CD4-positive, alpha-beta T cell treated with Interferon alpha-2 for 1 hour (primary cell): ENCODE measurements at places on chromosomes 1 and 21.
A peak's percentile ranks its signal among the peaks of the same experiment; 100 is the strongest.

- no peak for DNase-seq
Observed at GRCh38 chr1:75765697-75766355, 20.2 kb upstream of the RABGGTB start.

DNA sequence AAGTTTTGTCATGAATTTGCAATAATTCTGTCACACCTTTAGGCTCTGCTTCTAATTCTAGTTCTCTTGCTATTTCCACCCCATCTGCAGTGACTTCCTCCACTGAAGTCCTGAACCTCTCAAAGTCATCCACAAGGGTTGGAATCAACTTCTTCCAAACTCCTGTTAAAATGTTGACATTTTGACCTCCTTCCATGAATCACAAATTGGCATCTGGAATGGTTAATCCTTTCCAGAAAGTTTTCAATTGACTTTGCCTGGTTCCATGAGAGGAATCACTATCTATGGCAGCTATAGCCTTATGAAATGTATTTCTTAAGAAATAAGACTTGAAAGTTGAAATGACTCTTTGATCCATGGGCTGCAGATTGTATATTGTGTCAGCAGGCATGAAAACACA lies 19.7 kb upstream of the SFT2D2 start:
- no peak for DNase-seq

DNA sequence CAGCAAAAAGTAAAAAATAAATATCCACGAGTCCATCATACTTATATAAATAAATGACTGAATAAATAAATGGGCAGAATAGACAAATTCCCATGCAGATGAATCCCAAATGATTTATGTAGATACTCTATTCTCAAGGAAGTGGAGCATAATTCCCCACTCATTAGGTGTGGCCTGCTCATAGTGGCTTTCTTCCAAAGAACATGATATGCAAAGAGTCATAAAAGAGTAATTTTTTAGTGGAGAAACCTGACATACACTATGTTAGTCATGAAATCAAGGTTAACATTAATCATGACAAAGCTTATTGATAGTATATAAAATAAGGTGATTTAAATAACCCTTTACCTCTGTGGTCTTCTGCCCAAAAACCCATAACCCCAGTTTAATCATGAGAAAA lies 298.9 kb downstream of the DPYD start:
- no peak for DNase-seq

DNA sequence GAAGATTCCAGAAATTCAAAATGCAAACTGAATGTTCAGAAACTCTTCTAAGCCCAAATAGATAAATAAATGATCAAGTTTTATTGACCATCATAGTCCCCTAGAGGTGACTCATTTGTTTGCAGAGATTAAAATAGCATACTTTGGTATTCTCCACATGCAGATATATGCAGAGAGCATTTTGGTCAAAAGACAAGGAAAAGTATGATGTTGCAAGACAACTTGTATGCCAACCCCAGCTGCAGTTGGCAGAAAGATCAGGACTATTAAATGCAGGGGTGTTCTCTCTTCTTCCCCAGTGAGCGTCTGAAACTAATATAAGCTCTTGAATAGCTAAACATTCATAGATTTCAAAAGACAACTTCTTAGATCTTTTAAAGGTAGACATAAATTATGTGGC lies 404.9 kb downstream of the LTN1 start:
- no peak for DNase-seq

GRCh38 chr1:19488136-19488535 lies 2.8 kb upstream of the CAPZB start:
- no peak for DNase-seq

DNA sequence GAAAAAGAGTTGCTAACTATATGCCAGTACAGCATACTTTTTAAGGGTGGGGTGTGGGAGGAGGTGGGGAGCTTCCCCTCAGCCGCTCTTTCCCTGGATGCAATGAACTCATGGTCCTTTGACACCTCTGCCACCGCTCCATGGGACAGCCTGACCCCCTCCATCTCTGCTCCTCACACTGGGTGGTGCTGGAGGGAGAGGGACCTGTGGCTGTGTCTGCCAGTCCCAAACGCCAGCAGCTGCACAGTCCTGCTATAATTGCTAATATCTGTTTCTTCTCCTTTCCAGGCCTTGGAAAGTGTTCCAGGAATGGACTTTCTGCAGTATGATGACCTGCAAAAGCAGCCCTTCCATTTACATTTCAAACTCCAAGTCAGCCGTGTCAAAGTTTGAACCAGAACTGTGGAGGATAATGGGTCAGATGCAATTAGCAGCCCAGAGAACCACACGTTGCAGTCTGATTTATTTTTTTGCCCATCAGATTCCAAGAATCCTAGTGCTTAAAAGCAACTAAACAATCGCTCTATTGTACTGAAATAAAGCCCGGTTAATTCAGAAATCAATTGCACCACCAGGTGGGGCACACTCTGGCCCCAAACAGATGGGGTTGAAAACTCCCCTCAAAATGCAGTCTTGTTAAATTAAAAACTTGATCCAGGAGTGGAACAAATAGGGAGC lies 160.7 kb upstream of the LMO4 start:
- DNase-seq, result no peak

GRCh38 chr1:165891111-165891860 lies 63.9 kb downstream of the UCK2 start:
- no peak for DNase-seq

GRCh38 chr21:44957901-44958451 lies 18.1 kb downstream of the SLX9 start:
- no peak for DNase-seq

DNA sequence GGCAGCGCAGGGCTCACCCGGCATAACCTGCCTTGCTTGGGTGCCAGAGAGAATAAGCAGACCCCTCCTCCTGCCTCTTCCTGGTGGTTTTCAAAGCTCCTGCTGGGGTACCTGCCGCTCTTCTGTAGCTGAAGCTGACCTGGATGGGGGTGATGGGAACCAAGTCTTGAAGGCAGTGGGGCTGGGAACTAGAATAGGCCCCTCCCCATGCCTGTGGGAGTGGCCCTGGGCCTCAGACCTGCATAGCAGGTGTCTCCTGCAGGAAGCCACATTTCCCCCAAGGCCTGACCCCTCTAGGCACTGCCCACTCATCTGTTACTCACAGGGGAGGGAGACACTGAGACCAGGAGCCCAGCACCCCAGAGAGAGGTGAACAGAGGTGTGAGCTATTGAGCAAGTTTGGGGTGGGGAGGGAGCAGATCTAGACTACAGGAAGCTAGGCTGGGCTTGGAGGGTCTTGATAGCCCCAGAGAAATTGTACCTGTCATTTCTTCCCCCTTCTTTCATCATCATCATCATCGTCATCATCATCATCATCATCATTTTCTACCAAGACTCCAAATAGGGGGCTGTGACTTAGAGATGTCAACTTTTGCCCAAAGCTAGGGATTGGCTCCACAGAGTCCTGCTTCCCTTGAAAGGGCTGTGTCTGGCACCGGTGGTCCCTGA lies 10.1 kb downstream of the PADI1 start:
- DNase-seq, result no peak

GRCh38 chr1:244102468-244102867 lies 51.4 kb downstream of the ZBTB18 start:
- no peak for DNase-seq

DNA sequence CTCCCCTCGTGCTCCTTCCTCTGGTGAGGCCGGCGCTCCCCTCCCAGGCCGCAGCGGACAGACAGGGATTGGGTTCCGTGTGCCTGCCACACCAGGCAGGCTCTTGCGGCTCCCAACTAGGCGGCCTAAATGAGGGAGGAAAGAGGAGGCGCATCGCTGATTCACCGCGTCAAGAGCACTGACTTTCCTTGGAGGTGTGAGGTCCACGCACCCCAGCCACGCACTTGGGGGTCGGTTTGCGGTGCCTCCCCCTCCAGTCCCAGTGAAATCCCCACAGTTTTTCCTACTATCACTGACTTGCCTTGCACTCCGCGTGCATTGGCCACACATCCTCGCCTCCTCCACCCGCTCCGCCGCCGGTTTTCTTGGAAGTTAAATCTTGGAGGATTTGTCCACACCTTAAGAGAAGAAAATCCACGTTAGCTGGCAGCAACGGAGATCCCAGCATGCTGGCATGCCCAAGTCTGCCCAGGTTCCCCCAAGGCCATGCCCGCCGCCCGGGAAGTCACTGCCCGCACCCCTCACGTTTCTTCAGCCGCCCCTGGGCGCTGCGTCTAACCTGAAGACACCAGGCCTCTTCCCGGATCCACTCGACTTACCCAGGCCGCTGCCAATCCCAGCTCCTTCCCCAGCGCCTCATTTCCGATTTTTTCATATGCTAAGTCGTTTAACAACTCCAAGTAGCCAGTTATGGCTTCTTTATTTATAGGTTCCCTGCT lies 1.1 kb upstream of the FOXD3 start:
- no peak for DNase-seq

- DNase-seq, result peak; percentile 58
Observed at GRCh38 chr1:175208773-175209492, 16.4 kb upstream of the KIAA0040 start.

DNA sequence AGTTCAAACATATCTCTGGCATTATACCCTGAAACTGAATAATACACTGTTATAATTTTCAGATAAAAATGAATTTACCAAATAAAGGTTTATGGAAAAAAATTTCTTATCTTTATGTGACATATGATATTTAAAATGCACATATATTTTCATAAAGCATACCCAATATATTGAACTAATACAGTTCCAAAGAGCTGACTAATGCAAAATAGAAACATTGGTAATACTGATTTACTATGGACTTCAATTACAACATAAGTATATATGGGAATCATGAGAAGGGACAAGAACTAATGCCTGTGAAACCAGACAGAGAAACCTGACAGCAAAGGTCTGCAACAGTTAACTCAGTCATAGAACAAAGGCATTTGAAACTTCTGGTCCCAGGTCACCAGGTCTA lies 153.5 kb downstream of the DENND1B start:
- no peak for DNase-seq

- DNase-seq, result no peak
Observed at GRCh38 chr1:60655679-60656355, 426.5 kb upstream of the NFIA start.

GRCh38 chr1:95233319-95233736 lies 682 bp upstream of the RWDD3 start:
- DNase-seq, result no peak

DNA sequence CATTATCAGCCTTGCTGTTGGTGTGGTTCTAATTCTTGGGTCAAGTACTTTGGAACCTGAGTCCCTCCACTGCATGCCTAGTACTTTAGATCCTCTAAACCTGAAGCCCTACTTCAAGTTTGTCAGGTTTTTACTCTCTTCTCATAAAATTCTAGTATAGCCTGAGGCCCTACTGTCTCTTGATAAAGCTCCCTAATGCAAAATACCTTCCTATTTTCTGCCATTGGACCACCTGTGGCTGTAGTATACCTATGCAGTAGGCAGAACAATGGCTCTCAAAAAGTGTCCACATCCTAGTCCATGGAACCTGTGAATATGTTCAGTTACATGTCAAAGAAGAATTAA lies 47.5 kb upstream of the NEK7 start:
- no peak for DNase-seq

- no peak for DNase-seq
Observed at GRCh38 chr1:81848880-81849682, 48.3 kb downstream of the ADGRL2 start.

DNA sequence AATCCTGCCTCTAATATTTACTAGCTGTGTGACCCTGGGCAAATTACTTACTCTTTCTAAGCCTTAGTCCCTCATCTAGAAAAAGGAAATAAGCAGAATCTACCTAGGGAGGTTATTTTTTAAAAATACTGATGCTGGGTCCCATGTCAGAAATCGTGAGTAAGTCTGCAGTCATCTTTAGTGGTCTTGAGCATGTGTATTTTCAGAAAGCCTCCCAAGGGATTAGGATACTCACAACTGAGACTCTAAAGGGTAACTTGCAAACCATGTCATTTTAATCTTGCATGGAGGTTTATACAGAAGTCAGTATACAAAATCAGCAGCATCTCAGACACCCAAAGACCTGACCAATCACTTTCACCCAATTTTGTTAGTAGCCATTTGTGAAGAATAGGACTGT lies 43.2 kb downstream of the DSTYK start:
- DNase-seq, result no peak

DNA sequence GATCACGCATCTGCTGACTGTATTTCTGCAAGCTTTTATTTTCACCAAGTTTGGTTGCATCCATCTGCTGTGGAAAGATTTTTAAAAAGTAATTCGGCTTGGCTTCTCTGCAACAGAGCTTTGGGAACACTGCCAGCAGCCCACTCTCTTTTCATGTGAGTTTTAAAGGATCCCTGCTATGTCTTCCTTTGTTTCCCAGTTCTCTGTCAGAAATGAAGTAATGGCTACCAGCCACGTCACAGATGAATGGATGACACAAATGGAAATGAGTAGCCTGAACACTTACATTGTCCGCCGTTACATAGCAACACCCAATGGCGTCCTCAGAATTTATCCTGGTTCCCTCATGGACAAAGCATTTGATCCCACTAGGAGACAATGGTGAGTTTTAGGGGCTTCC lies 80.6 kb upstream of the RAVER2 start:
- DNase-seq, result no peak

DNA sequence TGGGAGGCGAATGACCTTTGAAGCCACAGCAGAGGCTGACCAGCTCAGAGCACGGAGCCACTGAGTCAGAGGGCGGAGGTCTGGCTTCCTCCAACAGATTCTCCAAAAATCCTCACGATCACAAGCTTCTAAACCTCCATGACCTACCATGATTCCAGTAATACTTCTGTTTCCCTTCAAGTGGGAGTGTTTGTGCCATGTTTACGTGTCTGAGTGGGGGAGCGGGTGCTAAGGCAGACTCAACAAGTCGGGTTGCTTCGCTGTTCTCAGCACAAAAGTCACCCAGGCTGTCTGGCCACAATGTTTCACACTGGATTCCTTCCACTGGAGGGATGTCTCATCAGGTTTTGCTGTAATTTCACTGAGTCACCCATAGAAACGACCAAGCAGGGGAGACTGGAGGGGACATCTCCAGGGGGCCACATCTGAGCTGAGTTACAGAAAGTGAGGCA lies 86.2 kb downstream of the SLC66A1 start:
- DNase-seq, result no peak

- no peak for DNase-seq
Observed at GRCh38 chr1:16392740-16393569, 25.9 kb downstream of the SZRD1 start.

DNA sequence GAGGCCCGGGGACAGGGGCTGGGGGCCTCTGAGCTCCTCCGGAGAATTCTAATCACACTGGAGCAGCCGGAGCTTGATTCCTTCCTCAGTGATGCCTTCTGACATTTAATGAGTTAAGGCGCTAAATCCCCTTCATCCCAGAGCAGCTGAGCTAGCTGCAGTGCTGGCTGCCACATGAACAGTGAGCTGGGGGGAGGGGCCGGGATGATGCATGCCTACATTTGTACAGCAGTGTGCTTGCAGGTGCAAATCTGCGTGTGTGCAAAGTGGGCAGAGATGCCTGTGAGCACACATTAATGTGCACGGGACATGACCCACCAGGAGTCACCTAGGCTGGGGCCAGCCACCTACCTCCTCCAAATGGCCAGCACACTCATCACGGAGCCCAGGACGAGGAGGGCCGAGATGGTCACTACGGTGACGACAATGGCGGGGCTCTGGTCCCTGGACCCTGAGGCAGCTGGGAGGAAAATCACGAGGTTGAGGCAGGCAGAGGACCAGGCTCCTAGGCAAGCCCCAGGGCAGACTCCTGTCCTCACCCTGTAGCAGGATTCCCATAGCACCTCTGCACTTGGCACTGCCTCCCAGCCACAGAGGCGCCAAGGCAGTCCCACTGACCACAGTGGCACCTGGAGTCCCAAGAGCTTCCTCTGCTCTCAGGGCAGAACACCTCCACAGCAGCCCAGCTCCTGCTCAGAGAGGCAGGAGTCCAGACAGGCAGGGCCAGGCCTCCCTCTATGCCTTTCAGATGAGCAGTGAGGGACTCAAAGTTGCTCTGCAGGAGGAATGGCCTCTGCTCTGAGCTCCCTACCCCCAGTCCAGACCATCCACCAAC lies 34.7 kb downstream of the CDCA8 start:
- DNase-seq, result no peak
